GM13976 (cell line): ENCODE measurements at places on chromosomes 12 and 14.

DNA sequence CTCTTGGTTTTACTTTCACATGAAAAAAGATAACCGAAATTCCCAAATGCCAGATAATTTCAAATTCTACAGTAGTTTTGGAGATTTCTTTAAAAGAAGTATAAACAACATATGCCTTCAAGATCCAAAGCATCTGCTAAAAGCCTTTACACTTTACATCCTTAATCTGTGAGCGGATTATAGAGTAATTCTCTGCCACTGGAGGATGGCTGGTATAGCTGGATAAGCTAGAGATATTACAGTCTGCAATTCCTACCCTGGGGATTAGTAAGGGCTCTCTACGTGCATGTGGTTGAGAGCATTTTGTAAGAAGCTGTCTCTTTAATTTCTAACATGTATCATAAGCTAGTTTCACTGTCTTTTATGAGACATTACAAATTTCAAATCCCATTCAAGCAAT lies 240.3 kb upstream of the HMGA2 start:
- no peak for DNase-seq

DNA sequence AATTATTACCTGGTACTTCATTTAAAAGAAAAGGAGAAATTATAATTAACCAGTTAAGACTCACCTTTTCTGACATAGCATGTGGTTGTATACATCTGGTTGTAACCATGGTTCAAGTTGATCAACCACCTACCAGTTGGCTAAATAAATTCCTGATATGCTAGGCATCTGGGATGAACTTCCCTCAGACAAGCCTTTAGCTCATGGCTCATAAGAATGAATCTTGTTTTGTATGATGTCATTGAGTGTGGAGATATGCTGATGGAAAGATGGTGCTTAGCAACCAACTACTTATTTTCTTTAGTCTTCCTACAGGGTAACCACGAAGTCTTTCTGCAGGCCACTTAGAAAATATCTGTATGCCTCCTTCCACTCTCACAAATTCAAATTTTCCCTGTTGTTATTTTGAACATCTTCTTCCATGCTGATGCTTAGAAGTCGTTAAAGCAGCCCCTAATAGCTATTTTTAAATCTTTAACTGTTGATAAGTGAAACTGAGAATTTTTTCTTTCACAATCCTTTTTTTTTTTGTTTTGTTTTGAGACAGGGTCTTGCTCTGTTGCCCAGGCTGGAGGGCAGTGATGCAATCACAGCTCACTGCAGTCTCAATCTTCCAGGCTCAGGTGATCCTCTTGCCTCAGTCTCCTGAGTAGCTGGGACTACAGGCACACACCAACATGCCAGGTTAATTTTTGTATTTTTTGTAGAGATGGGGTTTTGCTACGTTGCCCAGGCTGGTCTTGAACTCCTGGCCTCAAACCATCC lies 51.9 kb upstream of the PTHLH start:
- DNase-seq: no peak

- DNase-seq: no peak
These were observed 387.0 kb downstream of the RPS29 start for GRCh38 chr14:49199159-49199558.

GRCh38 chr12:58176296-58176869 lies 235.0 kb downstream of the ATP23 start:
- DNase-seq: peak; percentile 4

- DNase-seq: no peak
These were observed 223.7 kb downstream of the KCNC2 start for GRCh38 chr12:74985986-74986319.

GRCh38 chr12:47271800-47272239 lies 192.1 kb upstream of the AMIGO2 start:
- no peak for DNase-seq

DNA sequence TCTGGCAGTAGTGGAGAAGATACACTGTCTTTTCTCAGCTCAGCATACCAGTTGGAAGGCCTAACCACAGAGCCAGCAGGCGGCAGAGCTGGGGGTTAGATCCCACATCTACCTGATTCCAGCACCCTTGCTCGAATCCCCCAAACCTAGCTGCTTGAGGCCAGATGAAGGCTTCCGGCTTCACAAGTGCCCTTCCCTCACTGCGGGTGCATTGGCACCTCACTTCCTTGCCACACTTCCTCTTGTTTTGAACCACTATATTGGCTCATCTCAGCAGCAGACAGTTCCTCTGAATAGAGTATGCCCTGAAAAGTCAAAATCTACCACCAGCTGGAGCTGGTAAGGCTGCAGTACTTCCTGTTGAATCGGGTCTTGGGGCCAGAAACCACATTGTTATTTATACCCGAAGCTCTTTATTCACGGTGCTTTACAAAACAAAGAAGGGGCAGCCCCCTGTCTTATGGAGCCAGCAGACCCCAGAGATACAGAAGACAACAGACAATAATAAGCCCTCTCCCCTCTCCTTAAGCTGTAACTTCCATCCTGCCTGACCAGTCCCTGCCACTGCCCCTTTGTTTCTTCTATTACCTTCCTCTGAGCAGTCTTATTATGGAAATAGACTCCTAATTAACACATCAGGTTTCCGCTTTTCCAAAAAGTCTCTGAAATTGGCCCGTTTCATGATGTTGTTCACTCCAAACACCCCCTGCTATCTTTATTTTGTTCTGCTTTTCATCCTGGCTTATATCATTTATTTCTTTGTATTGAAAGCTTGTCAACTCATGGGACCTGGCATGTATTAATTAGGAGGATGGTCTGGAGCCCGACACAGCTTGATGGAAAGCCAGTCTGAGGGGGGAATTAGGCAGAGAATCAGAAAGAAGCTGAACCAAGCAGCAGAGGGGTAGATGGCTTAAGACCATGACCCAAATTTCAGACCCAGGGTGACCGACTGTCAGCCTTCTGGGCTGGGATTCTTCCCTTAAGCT lies 233.5 kb downstream of the EFCAB11 start:
- DNase-seq: peak; percentile 40

DNA sequence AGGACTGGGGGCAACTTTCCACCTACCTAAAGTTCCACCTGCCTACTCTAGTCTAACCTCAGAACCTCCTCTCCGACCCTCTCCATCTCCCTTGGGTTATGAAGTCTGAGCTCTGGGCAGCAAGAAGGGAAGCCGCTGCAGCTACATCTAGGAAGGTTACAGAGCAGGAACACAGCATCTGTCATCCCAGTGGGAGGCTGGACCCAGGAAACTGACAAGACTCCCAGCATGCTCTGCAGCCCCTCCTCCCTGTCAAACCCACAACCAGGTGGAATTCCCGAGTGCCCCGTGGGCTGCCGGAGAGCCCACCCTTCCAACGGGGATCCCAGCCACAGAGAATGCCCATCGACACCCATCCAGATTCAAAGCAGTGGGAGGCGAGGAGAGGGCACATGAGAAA lies 2.1 kb downstream of the TESC start:
- no peak for DNase-seq

DNA sequence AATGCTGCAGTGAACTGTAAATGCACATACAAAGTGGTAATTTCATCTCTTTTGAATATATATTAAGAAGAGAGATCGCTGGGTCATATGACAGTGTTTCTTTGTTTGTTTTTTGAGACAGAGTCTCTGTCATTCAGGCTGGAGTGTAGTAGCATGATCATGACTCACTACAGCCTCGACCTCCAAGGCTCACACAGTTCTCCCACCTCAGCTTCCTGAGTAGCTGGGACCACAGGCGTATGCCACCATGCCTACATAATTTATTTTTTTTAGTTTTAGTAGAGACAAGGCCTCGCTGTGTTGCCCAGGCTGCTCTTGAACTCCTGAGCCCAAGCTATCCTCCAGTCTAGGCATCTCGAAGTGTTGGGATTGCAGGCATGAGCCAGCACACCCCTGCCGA lies 62.4 kb upstream of the ACSS3 start:
- DNase-seq: no peak

- peak; percentile 0 for DNase-seq
These were observed 8.9 kb upstream of the CLEC6A start for GRCh38 chr12:8446642-8447547.

DNA sequence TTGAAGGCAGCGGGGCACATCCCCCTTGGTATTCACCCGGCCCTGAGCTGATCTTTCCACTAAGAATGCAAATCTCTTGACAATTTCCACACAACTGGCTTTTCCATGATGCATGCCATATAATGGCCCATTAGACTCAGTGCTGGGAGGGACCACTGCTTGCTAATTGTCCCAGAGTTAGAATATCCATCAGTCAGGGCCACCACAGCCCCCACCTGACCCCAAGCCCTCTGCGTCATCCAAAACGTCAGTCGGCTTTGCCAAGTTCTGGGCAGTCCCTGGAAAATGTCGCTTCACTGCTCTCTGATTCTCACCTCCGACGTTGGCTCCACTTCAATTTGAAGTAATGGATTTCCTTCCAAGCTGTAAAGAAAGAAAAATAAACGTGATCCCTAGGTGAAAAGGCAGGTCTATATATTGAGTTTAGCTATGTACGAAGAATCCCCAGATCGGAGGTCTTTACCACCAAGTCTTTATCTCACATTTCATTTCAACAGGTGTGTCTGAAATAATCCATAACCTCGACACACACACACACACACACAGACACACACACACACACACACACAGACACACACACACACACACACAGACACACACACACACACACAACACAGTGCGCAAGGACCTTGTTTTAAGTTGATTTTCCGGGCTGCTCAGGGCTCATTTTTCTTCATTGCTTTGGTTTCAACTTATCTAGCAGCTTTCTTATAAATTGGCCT lies 165.5 kb upstream of the NOS1 start:
- no peak for DNase-seq

DNA sequence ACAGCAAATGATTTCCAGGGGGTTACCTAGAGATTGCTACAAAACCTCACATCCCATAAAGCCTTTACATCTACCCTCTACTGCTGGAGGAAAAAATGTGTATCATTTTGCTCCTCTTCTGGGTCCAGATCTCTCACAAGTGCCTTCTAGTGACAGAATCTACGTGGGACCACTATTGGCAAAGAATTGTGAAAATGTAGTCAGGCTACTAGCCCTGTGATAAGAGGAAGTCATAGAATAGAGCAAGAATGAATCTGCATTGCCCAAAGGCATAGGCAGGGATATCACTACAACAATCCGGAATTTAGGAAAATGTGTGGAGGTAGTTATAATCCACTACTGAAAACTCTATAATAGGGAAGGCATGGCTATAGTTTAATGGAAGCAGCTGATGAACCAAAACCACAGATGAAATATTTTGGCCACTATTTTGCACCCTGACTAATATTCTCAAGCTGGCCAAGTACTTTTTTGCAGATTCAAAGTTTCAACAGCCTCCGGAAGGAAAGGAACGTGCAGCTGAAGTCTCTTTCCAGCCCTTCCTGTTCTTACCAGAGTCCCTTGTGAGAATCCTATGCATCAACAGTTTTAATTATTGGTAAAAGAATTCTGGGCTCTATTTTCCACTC lies 176.8 kb downstream of the PHLDA1 start:
- no peak for DNase-seq

GRCh38 chr12:12439636-12440035 lies 82.8 kb downstream of the BORCS5 start:
- no peak for DNase-seq

DNA sequence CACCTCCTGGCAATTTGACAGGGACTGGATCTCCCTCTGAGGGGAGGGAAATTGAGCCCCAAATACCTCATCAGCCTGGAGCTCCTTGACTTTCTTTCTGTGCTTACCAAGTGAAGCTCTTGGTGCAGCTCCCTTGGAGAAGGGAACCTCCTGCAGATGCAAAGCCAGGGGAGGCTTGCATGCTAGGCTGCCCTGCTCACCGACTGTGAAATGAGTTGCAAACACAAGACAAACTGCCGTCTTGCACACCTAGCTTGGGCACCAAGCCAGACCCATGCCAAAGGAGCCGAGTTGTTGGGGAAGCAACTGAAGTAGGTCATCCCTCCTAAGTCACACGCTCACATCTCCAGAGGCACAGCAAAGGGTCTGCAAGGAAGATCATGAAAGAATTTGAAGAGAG lies 95.2 kb downstream of the GTF2A1 start:
- no peak for DNase-seq

DNA sequence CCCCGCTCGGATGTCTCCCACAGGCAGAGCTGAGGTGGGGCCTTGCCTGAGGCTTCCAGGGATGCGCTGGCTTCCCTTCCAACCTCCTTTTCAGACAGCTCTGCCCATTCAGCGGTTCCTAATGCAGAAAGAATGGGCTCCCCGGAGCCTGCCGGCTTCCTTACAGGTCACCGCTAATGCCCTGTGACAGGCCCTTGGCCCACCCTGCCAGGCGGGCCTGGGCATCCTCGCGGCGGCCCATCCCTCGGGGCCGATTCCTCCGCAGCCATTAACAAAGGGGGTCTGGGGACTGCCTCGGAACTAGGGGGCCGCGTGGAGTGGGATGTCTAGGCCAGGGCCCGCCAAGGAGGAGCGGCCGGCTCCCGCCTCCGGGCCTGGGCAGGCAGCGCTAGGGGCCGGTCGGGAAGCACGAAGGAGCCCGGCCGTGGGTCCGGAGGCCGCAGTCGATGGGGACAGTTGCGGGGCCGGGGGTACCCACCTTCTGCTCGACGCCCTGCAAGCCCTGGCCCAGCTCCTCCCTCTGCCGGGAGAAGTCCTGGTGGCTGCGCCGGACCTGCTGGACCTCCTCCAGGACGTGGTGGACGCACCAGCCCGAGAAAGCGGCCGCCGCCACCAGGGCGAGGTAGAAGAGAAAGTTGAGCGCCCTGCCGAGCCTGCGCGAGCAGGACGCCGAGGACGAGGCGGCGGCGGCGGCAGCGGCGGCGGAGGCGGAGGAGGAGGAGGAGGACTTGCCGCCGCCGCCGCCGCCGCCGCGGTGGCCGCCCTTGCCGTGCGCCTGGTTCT lies 738 bp downstream of the CKAP4 start:
- peak; percentile 78 for DNase-seq

- DNase-seq: no peak
These were observed 112.7 kb downstream of the DICER1 start for GRCh38 chr14:95044463-95045105.
